ENCODE measurements at places on chromosomes 12 and 14.

DNA sequence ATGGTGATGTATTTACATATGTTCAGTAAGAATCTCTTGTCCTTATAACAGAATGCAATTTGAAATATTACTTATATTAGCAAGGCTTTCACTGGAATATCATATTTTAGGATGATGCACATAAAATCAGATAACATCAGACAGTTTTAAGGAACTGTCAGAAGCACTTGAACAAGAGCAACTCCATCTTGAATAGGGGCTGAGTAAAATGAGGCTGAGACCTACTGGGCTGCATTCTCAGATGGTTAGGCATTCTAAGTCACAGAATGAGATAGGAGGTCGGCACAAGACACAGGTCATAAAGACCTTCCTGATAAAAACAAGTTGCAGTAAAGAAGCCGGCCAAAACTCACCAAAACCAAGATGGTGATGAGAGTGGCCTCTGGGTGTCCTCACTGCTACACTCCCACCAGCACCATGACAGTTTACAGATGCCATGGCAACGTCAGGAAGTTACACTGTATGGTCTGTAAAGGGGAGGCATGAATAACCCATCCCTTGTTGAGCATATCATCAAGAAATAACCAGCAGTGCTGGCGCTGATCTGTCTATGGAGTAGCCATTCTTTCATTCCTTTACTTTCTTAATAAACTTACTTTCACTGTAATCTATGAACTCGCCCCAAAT lies 27.6 kb upstream of the ETV6 start:
- no peak for ATAC-seq

DNA sequence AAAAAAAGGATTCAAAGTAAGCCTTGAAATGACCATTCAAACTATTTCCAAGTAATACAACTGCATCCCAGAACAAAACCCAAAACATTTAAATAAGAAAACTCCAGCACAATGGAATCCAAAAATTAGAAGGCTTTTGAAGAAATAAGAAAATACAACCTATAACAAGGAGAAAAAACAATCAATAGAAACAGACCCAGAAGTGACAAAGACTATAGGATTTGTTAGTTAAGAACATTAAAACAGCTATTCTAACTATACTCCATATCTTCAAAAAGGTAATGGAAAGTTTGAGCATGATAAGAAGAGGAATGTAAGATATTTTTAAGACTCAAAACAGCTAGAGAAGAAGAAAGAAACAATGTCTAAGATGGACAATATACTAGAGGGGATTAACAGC lies 39.3 kb upstream of the SRP54 start:
- no peak for ATAC-seq

DNA sequence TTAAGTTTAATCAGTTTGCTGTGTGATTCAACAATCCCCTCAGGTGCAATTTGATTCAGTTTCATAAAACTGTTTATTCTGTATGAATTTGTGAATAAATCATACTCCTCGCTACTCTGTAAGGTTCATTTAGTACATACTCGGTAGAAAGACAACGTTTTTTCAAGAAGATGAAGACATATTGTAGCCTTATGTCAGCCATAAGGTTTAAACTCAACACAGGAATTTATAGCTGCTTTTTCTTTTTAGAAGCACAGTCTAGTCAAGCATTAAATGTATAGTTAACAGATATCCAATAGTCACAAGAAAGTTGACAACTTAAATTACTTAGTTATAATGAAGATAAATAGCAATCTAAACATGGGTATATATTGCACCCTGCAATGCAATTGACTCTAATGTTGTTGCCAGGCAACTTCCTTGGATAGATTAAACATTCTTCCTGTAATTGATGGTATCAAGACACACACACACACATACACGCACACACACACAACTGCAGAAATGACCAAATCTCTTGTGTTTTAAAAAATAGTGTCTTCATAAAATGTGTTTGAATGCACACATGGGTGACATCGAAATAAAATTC lies 151.5 kb upstream of the MGAT4C start:
- ATAC-seq = no peak

DNA sequence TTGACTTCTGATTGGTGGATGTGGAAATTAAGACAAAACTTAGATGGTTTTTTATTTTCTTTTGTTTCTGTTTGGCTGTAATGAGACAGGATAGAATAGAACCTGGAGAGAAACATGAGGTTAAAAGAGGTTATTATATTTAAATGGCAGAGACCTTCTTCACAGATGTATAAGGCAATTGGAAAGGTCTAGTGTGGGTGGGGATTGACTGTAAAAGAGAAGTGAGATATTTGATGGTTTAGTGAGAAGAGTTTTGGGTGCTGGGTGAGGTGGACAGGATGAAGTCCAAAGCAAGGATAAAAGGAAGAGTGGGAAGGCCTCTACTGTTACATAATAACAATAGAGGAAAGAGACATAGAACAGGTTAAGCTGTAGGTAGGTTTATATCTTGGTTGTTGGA lies 43.8 kb upstream of the PPM1H start:
- ATAC-seq = no peak

- no peak for ATAC-seq
Observed at GRCh38 chr12:65951697-65952096, 127.4 kb downstream of the HMGA2 start.

DNA sequence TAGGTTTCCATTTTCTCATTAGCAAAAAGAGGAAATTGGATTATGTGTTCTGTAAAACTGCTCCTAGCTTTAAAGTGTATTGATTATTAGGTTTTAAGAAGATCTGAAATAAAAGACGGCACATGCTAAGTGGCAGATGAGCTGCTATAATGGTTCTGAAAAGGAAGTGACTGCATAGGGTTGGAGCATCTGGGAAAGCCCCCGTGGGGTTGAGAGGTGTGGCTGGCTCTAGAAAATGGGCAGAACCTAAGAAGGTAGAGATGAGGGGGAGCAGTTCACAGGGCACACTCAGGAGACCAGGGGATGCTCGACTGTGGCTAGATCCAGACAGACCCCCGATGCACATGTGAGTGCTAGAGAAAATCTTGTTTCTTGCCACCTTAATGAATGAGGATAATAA lies 1.9 kb downstream of the IFNG-AS1 start:
- no peak for ATAC-seq

- no peak for ATAC-seq
Observed at GRCh38 chr12:93886533-93887511, 209.6 kb downstream of the CRADD start.

DNA sequence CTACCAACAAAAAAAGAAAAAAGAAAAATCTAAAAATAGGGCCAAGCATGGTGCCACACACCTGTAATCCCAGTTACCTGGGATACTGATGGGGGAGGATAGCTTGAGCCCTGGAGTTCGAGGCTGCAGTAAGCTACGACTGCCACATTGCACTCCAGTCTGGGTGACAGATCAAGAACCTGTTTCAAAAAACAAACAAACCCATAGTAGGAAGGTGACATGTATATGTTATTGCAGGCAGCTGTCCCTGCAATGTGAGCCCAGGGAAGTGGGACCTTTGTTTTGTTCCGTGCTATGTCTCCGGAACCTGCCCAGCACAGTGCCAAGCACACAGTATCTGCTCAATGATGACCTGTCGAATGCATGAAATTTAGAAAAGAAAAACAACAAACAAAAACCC lies 37.2 kb upstream of the YY1 start:
- ATAC-seq = no peak

GRCh38 chr14:85336817-85337216 lies 193.1 kb upstream of the FLRT2 start:
- no peak for ATAC-seq

- ATAC-seq = no peak
Observed at GRCh38 chr14:77800814-77801213, 905 bp downstream of the ADCK1 start.

- no peak for ATAC-seq
Observed at GRCh38 chr14:95434121-95434520, 82.3 kb downstream of the SYNE3 start.

DNA sequence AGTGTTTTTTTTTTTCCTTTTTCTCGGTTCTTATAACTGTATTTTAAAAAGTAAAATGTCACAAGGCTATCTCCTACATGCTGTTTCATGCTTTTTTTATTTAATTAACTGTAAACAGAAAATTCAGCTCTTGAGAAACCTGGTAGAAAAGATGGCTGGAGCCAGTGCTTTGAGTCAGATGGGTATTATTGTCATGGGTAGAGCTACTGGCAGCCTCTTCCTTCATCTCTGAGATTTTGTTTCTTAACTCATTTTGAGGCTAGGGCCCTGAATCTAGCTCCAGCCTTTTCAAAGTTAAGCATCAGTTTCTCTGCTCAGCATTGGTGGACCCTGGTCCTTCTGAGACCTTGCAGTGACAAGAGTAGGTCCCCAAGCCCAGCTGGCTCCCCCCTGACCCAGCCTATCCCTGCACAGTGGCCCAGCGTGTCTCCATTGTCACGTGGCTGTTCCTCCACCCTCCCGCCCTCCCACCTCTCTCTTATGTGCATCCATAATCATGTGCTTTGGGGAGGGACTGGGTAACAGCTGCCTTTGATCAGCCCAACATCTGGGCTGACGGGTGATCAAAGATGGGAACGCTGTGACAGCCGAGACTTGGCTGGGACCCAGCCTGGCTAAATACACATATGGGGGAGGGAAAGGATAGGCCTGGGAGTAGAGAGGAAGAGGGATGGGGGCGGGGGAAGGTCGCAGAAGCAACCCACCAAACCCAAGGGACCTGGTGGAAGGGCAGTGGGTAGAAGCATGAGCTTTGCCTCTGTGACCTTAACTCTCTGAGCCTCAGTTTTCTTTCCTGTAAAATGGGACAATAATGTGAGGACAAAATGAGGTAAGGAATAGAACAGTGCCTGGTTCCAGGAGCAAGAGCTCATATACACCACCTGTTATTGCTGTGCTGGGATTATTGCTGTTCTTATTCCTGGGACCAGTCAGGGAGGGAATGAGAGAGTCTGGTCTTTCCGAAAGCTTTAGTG lies 24.4 kb upstream of the RBM19 start:
- ATAC-seq = no peak

GRCh38 chr14:101114726-101115515 lies 211.4 kb upstream of the RTL1 start:
- no peak for ATAC-seq

DNA sequence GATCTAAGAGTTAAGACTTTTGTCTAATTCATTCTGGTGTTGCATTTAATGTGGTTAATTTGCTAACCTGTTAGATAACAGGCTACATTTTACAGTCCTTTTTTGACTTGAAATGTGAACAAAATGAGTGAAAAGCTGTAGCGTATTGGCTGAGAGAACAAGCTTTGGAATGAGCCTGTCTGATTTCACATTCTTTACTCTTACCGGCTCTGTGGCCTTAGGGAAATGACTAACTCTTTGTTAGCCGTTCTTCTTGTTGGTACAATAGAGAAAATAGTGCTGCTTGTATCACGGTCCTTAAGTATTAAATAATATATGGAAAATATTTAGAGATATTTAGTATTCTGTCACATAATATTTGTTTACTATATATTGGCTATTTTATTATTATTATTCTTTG lies 1.9 kb downstream of the MNAT1 start:
- no peak for ATAC-seq

All from gastroesophageal sphincter (tissue), 4 donors.